ENCODE measurements at places on chromosomes 12 and 14.

GRCh38 chr12:47722136-47722834, 3.0 kb downstream of the ENDOU start:
- peaks cover 30% of the 10 kb centered on the region for H3K4me1 ChIP-seq
- H3K27ac ChIP-seq: no peak overlapping the region
- no peaks in the 10 kb centered on the region for H3K36me3 ChIP-seq
- H3K27me3 ChIP-seq: no peaks in the 10 kb centered on the region

DNA sequence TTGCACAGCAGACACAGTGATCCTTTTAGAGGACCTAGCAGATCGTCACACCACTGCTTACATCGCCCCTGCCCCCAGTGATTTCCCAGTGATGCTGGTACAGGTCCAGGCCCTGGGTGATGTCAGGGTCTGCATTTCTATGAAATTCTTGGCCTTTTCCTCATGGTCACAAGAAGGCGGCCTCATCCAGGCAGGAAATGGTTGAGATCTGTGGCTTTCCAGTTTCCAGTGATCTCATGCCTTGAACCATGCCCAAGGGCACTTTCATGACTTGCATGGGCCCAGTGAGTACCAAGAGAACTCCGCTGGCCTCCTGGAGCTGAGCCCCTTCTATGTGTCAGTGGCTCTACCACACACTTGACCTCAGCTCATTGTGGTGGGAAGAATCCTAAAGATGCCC, 41.9 kb upstream of the BDKRB2 start:
- H3K36me3 ChIP-seq: no peaks in the 10 kb centered on the region
- H3K4me3 ChIP-seq: no peak overlapping the region
- no peaks in the 10 kb centered on the region for H3K27me3 ChIP-seq
- H3K27ac ChIP-seq: no peak overlapping the region

DNA sequence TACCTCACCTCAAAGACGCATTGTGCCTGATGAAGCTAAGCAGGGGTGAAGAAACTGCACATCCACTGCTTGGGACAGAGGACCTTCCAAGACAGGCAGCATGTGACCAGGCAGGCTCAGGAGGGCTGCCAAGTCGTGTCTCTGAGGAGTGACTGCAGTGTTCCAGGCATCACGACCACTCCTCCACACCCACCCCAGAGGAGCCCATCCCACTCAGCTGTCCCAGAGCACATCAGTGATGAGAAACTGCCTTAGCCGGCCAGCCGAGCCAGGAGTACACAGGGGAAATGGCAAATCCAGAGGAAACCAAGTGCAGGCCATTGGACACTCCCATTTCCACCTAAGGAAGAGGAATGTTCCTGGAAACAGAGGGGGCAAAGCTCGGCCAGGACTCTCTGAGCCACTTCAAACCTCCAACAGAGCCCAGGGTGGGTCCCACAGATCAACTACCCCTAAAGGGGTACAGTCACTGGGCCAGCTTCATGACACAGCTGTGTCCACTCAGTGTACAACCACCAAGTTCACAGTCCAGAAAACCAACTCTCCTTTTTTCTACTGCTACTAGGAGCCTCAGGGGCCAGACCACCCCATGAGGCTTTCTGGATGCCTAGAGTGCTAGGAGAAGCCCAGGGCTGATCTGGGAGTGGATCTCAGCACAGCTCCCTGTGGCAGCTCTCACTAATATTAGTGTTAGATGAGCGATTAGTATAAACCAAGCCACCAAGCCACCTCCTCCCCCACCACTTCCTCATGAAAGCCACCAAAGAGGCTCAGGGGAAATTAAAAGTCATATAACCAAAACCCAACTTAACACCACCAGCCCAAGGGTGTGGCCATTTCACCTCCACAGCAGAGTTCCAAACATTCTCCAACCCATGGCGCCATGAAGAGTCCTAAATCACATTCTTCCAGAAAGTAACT, 15.4 kb downstream of the PXN start:
- peak overlapping the region; percentile 65 for H3K4me3 ChIP-seq
- no peaks in the 10 kb centered on the region for H3K27me3 ChIP-seq

DNA sequence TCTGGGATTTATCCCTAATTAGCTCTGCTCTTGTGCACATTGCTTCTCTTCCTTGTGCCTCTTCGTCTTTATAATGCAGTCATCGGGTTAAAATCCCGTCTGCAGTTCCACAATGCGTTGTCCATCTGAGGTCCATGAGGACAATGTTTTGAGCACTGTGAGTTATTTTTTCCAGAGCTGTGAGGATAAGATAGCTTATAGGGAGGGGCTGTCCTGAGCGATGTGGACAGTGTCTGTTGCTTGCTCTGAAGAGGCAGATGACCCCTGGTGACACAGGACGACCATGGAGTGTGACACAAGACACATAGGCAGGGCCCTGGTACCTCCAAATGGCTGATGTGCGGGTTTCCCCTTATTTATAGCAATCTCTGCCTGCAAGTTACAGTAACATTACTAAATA, 132.5 kb downstream of the SMOC1 start:
- peaks cover 12% of the 10 kb centered on the region for H3K27me3 ChIP-seq
- no peak overlapping the region for H3K27ac ChIP-seq
- H3K4me1 ChIP-seq: no peaks in the 10 kb centered on the region
- no peak for DNase-seq

GRCh38 chr14:61575126-61575525, 120.2 kb upstream of the HIF1A start:
- no peak for DNase-seq
- H3K27me3 ChIP-seq: peaks cover 66% of the 10 kb centered on the region
- no peak overlapping the region for H3K4me3 ChIP-seq
- H3K36me3 ChIP-seq: no peaks in the 10 kb centered on the region
- peaks cover 38% of the 10 kb centered on the region for H3K4me1 ChIP-seq

DNA sequence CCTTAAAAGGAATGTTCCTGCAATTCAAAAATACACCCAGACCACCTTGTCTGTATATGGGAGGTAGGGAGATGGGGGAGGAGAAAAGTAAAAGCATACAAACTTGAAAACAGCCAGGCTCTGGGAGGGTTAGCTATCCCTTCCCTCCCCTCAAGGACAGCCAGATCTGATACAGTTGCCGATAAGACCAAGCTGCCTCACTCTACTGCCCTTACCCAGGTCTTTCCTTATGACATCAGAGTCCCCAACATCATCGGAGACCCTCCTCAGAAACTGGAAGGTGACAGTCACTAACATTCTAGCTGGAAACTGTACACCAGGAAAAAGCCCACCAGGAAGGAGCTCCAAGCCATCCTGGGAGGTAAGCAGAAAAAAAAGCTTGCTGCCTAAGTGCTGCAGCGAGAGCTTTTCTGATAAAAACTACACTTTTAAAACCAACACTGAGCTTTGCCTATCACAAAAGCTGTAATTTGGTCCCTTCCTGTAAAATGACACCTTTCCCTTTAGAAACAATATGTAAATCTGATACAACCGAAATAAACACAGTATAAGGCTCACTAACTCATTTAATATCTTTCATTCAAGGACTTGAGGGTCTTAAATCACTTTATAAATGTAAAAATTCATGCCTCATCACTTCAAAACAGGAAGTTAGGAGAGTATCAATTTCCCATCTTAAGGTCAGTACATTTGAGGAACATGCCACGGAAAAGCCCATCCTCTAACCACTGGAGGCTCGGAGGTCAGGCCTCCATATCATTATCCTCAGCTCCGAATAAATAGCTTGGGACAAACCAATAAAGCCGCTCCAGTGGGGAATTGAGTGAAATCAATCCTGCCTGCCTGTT, 20.4 kb upstream of the PLEKHH1 start:
- no peak for DNase-seq
- H3K27ac ChIP-seq: no peak overlapping the region
- H3K4me1 ChIP-seq: peaks cover 2% of the 10 kb centered on the region
- no peaks in the 10 kb centered on the region for H3K36me3 ChIP-seq

- no peaks in the 10 kb centered on the region for H3K4me1 ChIP-seq
- peaks cover 3% of the 10 kb centered on the region for H3K27me3 ChIP-seq
- no peak for DNase-seq
- no peak overlapping the region for H3K4me3 ChIP-seq
- no peak overlapping the region for H3K27ac ChIP-seq
- no peaks in the 10 kb centered on the region for H3K36me3 ChIP-seq
Observed at GRCh38 chr14:23661542-23661941, 25.4 kb downstream of the DHRS2 start.

GRCh38 chr12:52020539-52021336, 14.0 kb downstream of the TAMALIN start:
- DNase-seq: peak; percentile 37
- peaks cover 32% of the 10 kb centered on the region for H3K4me1 ChIP-seq
- H3K27ac ChIP-seq: no peak overlapping the region
- H3K4me3 ChIP-seq: no peak overlapping the region

Measured in activated T-helper 2 cell treated with anti-CD3 and anti-CD28 coated beads, Interferon-gamma antibody, Interleukin-2, Interleukin-4, amounts not matched to agents 10 μg/mL and 5 μg/mL and 100 μg/mL, durations not matched to agents 14 hours and 24 hours and 36 hours (primary cell).